Sigmoid colon (tissue), 7 donors: ENCODE measurements at places on chromosomes 4 and X. TPM values are rescaled to one million over a fixed set of nuclear protein-coding genes. Genes with fewer than 3 reads are reported as not detected.

PDE5A gene
- 138 TPM for total RNA-seq

ZNF157 gene
- 0.71 TPM for total RNA-seq

FAM9C gene
- total RNA-seq: not detected

DNA sequence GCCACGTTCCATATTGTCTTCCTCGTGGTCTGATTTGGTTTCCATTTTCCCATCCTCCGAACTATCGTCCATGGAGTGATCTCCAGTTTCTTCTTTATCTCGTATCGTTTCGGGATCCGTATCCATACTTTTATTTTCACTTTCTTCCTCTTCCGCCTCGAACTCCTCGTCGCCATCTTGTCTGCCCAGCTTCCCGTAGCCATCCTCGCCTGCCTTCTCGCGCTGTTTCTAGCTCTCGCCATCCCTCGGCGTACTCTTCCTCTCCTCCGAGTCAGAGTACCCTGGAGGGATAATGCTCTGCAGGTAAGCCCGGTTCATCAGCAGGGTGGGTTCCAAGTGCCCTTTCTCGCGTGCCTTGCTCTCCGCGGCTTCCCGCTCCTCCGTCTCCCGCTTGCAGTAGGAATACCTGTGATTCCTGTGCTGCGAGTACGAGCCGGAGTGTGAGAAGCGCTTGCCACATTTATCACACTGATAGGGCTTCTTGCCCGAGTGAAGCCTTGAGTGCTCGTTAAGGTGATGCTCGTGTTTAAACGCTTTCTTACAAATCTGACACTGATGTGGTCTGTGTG, 134.5 kb upstream of the TAPT1 start:
- H3K4me3 ChIP-seq: no peak overlapping the region
- DNase-seq: no peak
- no peaks in the 10 kb centered on the region for H3K27me3 ChIP-seq

- no peak overlapping the region for H3K4me3 ChIP-seq
- H3K36me3 ChIP-seq: no peaks in the 10 kb centered on the region
- peaks cover 8% of the 10 kb centered on the region for H3K4me1 ChIP-seq
- H3K27ac ChIP-seq: no peak overlapping the region
- no peak for DNase-seq
These were observed 57.1 kb upstream of the NOCT start for GRCh38 chr4:138958519-138958918.

BTK gene
- total RNA-seq: 6.4 TPM

- no peak overlapping the region for H3K4me3 ChIP-seq
- no peak overlapping the region for H3K27ac ChIP-seq
- H3K36me3 ChIP-seq: no peaks in the 10 kb centered on the region
- DNase-seq: no peak
- no peaks in the 10 kb centered on the region for H3K4me1 ChIP-seq
These were observed 21.9 kb upstream of the FAM47C start for GRCh38 chrX:36986231-36986630.

DNA sequence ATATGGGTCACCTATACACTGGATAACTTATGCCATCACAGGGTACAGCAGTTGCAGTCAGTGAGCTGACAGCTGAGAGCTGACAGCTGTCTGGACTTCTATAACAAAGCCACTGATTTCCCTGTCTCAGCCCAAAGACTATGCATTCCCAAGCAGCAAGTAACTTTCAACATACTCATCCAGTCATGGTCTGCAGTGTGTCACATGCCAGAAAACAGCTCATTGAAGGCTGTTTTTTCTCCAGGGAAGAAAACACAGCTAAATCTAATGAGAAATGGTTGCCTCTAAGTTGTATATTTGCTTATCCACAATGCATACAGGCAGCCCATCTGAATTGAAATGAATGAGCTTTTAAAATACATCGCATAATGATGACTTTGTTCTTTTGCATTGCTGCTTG, 6.3 kb downstream of the KIAA1210 start:
- no peak overlapping the region for H3K4me3 ChIP-seq
- no peaks in the 10 kb centered on the region for H3K27me3 ChIP-seq
- no peak for DNase-seq

DNA sequence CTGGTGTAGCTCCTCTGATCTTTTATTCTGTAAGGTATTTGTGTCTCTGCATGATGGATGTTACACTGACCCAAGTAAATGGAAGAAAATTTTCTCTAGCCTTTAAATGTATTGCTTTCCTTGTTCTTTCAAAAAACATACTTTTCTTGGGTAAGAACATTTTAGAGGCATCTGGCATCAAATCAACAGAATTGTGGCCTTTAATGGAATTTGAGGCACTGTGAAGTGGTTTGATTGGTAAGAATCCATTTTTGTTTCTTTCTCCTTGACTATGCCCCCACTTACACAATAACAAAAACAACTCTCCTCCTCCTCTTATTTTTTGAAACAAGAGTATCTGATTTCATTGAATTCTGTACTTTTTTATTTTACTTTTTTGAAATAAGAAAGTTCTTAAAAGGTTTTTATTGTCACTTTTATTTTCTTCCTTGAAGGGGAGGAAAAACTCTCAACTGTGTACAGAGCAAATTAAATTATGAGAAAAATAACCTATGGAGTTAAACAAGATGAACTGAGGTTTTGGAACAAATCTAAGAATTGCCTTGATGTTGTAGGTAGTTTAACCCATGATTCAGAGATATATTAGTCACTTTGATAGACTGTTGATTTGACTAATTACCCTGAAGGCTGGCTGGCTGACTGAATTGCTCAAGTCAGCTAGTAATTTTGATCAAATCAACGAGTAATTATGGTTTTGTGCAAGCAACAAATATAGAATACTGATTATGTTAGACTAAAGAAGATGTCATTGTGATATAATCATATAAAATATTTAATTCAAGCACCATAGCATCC, 146.4 kb downstream of the FHIP1A start:
- no peak for DNase-seq
- H3K4me3 ChIP-seq: no peak overlapping the region
- H3K4me1 ChIP-seq: no peaks in the 10 kb centered on the region
- H3K27me3 ChIP-seq: no peaks in the 10 kb centered on the region
- H3K27ac ChIP-seq: no peak overlapping the region

DNA sequence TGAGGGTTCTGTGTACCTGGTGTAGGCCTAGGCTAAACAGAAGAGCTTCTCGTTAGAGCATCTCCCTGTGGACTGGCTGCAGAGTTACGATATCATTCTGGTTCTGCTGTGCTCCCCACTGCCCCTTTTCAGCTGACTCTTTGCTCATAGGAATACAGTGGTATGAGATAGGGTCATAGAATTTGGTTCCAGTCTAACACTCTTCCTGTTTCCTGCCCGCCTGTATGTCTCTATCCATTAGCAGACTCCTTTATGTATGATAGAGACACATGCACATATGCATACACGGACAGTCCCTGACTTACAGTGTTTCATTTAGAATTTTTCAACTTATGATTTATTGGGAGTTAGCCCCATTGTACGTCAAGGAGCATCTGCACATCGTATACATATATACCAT, 15.3 kb downstream of the RNF4 start:
- no peaks in the 10 kb centered on the region for H3K27me3 ChIP-seq
- H3K36me3 ChIP-seq: no peaks in the 10 kb centered on the region
- no peak for DNase-seq
- peaks cover 67% of the 10 kb centered on the region for H3K4me1 ChIP-seq

IL2 gene
- not detected for total RNA-seq

DNA sequence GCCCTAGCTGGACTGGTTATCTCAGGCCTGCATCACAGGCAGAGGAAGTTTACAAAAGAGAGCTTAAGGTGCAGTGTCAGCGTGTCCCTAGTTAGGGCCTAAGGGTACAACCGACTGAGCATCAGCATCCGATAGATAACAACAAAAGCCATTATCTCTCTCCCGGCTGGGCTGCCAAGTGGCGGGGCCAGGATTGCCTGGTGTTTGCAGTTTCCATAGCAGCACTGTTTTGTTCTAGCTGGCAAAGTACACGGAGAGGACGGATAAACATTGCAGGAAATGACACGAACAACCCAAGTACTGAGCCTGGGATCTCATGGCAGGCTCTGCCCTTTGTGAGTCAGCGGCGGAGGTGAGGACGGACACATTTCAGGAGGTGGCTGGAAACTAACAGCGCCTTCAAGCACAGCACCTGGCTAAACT, 104.7 kb upstream of the NOCT start:
- no peak overlapping the region for H3K4me3 ChIP-seq
- no peaks in the 10 kb centered on the region for H3K36me3 ChIP-seq
- DNase-seq: peak; percentile 81
- no peaks in the 10 kb centered on the region for H3K27me3 ChIP-seq

GRCh38 chr4:184232975-184233374, 15.3 kb upstream of the ENPP6 start:
- H3K4me3 ChIP-seq: no peak overlapping the region
- DNase-seq: no peak
- no peaks in the 10 kb centered on the region for H3K4me1 ChIP-seq
- H3K36me3 ChIP-seq: no peaks in the 10 kb centered on the region

DNA sequence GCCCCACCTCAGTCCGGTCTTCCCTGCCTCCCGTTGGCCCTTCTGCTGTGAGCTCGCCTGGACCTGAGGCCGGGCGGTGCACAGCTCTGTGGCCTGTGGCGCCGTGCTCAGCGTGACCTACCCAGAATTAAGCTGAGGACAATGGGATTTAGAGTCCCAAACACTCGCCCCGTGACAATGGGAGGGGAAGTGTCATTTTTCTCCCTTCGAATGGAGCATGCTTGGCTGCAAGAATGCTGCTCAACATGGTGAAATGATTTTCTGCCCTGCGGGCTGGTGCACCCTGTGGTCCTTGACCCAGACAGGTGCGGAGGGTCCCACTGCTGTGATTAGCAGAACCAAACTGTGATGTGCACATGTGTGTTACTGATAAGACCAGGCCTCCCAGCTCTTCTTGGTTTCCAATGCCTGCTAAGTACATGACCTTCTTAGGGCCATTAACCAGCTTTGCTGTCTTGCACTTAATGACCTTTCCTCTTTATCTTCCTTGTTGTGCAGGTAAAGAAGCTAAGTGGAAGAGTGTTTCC, 772 bp downstream of the EOLA1 start:
- H3K27ac ChIP-seq: peak overlapping the region; percentile 89
- peaks cover 7% of the 10 kb centered on the region for H3K4me1 ChIP-seq
- no peak for DNase-seq

GRCh38 chr4:184745831-184746795, 12.2 kb upstream of the CENPU start:
- peak overlapping the region; percentile 83 for H3K27ac ChIP-seq
- peaks cover 18% of the 10 kb centered on the region for H3K4me1 ChIP-seq
- H3K27me3 ChIP-seq: no peaks in the 10 kb centered on the region
- H3K4me3 ChIP-seq: peak overlapping the region; percentile 14
- DNase-seq: peak; percentile 89

DNA sequence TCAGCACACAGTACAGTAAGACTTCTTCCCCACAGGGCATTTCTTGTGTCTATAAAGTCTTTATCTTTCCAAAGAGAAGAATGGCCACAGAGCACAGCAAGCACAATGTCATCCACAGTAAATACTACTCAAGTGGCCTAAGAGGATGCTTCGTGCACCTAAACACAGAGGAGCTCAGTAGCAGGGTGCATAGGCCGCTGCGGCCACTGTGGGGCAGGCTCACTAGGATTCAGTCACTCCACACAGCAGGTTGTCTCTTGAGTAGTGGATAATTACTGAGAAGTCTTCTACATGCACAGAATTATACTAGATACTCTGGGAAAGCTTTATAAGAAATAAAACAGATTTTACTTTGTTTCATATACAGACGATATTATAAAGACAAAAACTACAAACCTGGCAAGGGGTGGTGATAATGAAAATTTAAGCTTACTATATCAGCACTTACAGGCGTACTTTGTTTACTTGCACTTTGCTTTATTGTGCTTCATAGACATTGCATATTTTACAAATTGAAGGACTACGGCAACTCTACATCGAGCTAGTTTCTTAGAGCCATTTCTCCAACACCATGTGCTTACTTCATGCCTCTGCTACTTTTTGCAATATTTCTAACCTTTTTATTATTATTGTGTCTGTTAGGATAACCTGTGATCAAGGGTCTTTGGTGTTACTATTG, 78.5 kb downstream of the PRDM5 start:
- no peaks in the 10 kb centered on the region for H3K27me3 ChIP-seq
- H3K36me3 ChIP-seq: no peaks in the 10 kb centered on the region
- H3K27ac ChIP-seq: no peak overlapping the region
- DNase-seq: no peak
- H3K4me3 ChIP-seq: no peak overlapping the region

DNA sequence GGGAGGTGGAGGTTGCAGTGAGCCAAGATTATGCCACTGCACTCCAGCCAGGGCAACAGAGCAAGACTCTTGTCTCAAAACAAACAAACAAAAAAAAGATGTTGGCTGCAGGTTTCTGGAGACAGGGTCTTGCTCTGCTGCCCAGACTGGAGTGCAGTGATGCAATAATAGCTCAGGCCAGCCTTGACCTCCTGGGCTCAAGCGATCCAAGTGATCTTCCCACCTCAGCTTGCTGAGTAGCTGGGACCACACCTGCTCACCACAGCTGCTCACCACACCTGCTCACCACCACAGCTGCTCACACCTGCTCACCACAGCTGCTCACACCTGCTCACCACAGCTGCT, 29.9 kb upstream of the CPLX1 start:
- H3K36me3 ChIP-seq: no peaks in the 10 kb centered on the region
- no peaks in the 10 kb centered on the region for H3K4me1 ChIP-seq
- no peak for DNase-seq
- no peak overlapping the region for H3K4me3 ChIP-seq
- no peak overlapping the region for H3K27ac ChIP-seq

PCSK1N gene
- total RNA-seq: 4.1 TPM

DNA sequence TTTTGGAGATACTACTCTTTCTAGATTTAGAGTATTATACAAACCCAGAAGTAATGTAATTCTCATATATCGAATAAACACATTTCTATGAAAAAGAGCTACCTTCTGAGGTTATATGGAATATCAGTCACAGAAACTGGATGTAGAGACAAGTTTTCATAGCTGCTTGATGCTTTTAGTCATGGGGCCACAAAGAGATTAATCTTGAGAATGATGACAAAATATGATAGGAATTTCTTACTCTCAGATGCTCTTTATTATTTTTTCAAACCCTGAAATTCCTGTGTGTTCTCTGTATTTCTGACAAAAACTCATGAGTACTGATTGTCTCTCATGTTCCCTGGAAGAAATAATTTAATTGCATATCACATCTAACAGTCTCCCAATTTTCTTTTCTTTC, 662.5 kb downstream of the RAPGEF2 start:
- no peaks in the 10 kb centered on the region for H3K36me3 ChIP-seq
- H3K27ac ChIP-seq: no peak overlapping the region
- H3K4me3 ChIP-seq: no peak overlapping the region
- H3K27me3 ChIP-seq: no peaks in the 10 kb centered on the region

SPIN2A gene
- total RNA-seq: not detected

GABRG1 gene
- total RNA-seq: under 0.01 TPM

- H3K27me3 ChIP-seq: no peaks in the 10 kb centered on the region
- no peak overlapping the region for H3K4me3 ChIP-seq
- H3K27ac ChIP-seq: no peak overlapping the region
- H3K36me3 ChIP-seq: no peaks in the 10 kb centered on the region
- no peaks in the 10 kb centered on the region for H3K4me1 ChIP-seq
These were observed 29.5 kb downstream of the ASB9 start for GRCh38 chrX:15240414-15240813.
